ENCODE measurements at places on chromosomes 2 and 18. TPM values are rescaled to one million over a fixed set of nuclear protein-coding genes. Genes with fewer than 3 reads are reported as not detected.

The NMS gene
- not detected for total RNA-seq

The SLC8A1 gene
- 6.8 TPM for total RNA-seq

The LOXL3 gene
- 1.6 TPM for total RNA-seq

The ERICH2 gene
- 1.4 TPM for total RNA-seq

The HOXD12 gene
- not detected for total RNA-seq

The SERPINB13 gene
- total RNA-seq = 8.0 TPM

The NGEF gene
- total RNA-seq = 0.04 TPM

The NEB gene
- total RNA-seq = under 0.01 TPM

The DNAJC5G gene
- not detected for total RNA-seq

The DSG1 gene
- 0.38 TPM for total RNA-seq

The CCDC138 gene
- 2.3 TPM for total RNA-seq

The EFR3B gene
- 0.55 TPM for total RNA-seq

The LONRF2 gene
- not detected for total RNA-seq

The PJVK gene
- 0.53 TPM for total RNA-seq

The SP5 gene
- not detected for total RNA-seq

The RND3 gene
- 38.7 TPM for total RNA-seq

The CAPN13 gene
- total RNA-seq = not detected

The RRM2 gene
- 22.4 TPM for total RNA-seq

The ALPP gene
- not detected for total RNA-seq

The TMEM247 gene
- not detected for total RNA-seq

The TMEM37 gene
- not detected for total RNA-seq

The LRRC30 gene
- not detected for total RNA-seq

The TSPYL6 gene
- not detected for total RNA-seq

The CCDC74B gene
- 3.7 TPM for total RNA-seq

The CCT4 gene
- total RNA-seq = 253 TPM

The CXCR2 gene
- total RNA-seq = not detected

The CTLA4 gene
- total RNA-seq = not detected

The CHRNG gene
- total RNA-seq = not detected

The STRN gene
- 10.5 TPM for total RNA-seq

The RGPD3 gene
- 0.08 TPM for total RNA-seq

The FBXO36 gene
- total RNA-seq = 3.7 TPM

The C1D gene
- 32.3 TPM for total RNA-seq
